ENCODE measurements at places on chromosomes 11 and 22. TPM values are rescaled to one million over a fixed set of nuclear protein-coding genes. Genes with fewer than 3 reads are reported as not detected.

OR2D2 gene
- not detected for total RNA-seq

SULT4A1 gene
- not detected for total RNA-seq

PATE4 gene
- total RNA-seq: not detected

SYT12 gene
- total RNA-seq: 0.38 TPM

KRTAP5-1 gene
- total RNA-seq: not detected

ESAM gene
- 56.6 TPM for total RNA-seq

Data from subcutaneous adipose tissue (tissue), 4 donors.